ENCODE measurements at places on chromosomes 16 and 17. TPM values are rescaled to one million over a fixed set of nuclear protein-coding genes. Genes with fewer than 3 reads are reported as not detected.

Gene LPCAT2
- 239 TPM for total RNA-seq

Gene PRRT2
- 4.0 TPM for total RNA-seq

Gene CES3
- total RNA-seq = 0.13 TPM

Gene MGAT5B
- 0.22 TPM for total RNA-seq

Gene BANP
- 32.7 TPM for total RNA-seq

Gene KRTAP9-8
- not detected for total RNA-seq

Gene FAM171A2
- total RNA-seq = 7.6 TPM

GRCh38 chr17:1229349-1229899 is 40.8 kb upstream of the BHLHA9 start:
- H3K4me3 ChIP-seq = peak overlapping the region; percentile 47
- H3K27ac ChIP-seq = no peak overlapping the region
- H3K36me3 ChIP-seq = no peaks in the 10 kb centered on the region
- peaks cover 7% of the 10 kb centered on the region for H3K4me1 ChIP-seq

DNA sequence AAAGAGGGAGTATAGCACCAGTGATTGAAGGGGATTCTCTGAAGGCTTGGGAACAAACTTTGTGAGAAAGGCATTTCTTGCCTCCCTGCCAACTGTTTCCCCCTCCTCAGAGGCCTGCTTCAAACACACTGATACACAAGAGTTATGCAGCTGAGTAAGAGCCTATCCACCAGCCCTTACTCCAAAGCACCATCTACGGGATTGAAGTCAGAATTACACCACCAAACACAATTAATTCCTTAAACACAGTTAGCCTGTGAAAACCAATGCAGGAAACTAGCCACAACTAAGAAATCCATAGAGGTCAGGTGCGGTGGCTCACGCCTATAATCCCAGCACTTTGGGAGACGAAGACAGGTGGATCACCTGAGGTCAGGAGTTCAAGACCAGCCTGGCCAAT is 138.3 kb downstream of the SHCBP1 start:
- no peak overlapping the region for H3K4me3 ChIP-seq
- H3K27ac ChIP-seq = no peak overlapping the region
- H3K4me1 ChIP-seq = no peaks in the 10 kb centered on the region
- no peak for DNase-seq

- no peak overlapping the region for H3K27ac ChIP-seq
- no peaks in the 10 kb centered on the region for H3K27me3 ChIP-seq
Measured at GRCh38 chr17:74349120-74349519, 12.5 kb downstream of the BTBD17 start.

- H3K4me1 ChIP-seq = no peaks in the 10 kb centered on the region
- H3K36me3 ChIP-seq = peaks cover 40% of the 10 kb centered on the region
- DNase-seq = no peak
- peak overlapping the region; percentile 13 for H3K27ac ChIP-seq
- no peaks in the 10 kb centered on the region for H3K27me3 ChIP-seq
- H3K4me3 ChIP-seq = no peak overlapping the region
Measured at GRCh38 chr17:42214156-42214555, 19.9 kb upstream of the GHDC start.

DNA sequence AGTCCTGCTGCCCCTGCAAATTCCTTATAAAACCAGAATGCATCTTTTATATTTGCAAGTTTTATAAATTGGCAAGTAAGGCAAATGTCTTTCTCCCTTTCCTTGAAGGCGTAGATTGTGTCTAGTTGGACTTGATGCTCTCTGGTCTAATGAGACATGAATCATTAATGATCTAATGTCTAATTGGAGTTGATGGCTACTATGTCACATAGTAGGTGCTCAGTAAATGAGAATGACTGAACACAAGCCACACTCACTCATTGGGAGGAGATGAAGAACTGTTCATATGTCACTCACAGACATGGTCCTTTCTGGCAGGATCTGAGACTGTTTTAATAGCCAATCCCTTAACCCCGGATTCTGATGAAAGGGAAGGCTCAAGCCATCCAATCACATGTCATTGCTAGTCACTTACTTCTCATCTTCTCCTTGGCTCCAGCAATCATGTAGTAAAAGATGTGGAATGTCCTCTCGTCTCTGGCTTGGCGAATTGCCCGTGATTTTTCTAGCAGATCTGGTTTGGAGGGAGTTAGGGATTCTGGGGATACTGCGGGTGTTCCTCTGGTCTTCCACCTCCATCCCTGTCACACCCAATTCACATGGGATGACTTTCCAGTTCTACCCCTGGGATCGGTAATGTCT is 81.0 kb downstream of the MYH11 start:
- H3K36me3 ChIP-seq = no peaks in the 10 kb centered on the region
- H3K27me3 ChIP-seq = no peaks in the 10 kb centered on the region
- no peak overlapping the region for H3K4me3 ChIP-seq
- DNase-seq = no peak
- no peak overlapping the region for H3K27ac ChIP-seq

GRCh38 chr16:7887316-7887715 is 554.7 kb downstream of the RBFOX1 start:
- H3K27ac ChIP-seq = no peak overlapping the region
- DNase-seq = no peak
- no peaks in the 10 kb centered on the region for H3K27me3 ChIP-seq

GRCh38 chr17:80287038-80287437 is 26.4 kb downstream of the RNF213 start:
- no peak for DNase-seq
- H3K27me3 ChIP-seq = no peaks in the 10 kb centered on the region
- no peak overlapping the region for H3K27ac ChIP-seq
- peaks cover 46% of the 10 kb centered on the region for H3K36me3 ChIP-seq

DNA sequence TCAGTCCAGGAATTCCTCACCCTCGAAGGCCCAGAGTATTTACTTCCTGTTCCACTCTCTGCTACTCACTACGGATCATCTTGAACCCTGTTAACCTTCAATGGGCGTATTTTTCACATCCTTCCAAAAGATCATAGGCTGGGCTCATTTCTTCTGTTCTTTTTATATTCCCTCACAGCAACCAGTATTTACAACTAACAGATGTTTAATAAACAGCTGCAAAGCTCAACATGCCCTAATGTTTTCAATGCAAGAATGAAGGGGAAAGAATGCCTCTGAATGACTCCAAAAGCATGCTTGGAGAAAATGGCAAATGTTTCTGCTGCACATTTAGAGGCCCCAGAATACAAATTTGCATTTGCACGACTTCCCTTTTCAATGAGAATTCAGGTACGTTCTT is 174.9 kb downstream of the ZFHX3 start:
- no peak overlapping the region for H3K4me3 ChIP-seq
- H3K36me3 ChIP-seq = no peaks in the 10 kb centered on the region
- peaks cover 33% of the 10 kb centered on the region for H3K4me1 ChIP-seq

- no peaks in the 10 kb centered on the region for H3K36me3 ChIP-seq
- H3K27me3 ChIP-seq = no peaks in the 10 kb centered on the region
- no peaks in the 10 kb centered on the region for H3K4me1 ChIP-seq
- no peak for DNase-seq
- H3K27ac ChIP-seq = no peak overlapping the region
Measured at GRCh38 chr16:88988980-88989811, 12.2 kb upstream of the CBFA2T3 start.

DNA sequence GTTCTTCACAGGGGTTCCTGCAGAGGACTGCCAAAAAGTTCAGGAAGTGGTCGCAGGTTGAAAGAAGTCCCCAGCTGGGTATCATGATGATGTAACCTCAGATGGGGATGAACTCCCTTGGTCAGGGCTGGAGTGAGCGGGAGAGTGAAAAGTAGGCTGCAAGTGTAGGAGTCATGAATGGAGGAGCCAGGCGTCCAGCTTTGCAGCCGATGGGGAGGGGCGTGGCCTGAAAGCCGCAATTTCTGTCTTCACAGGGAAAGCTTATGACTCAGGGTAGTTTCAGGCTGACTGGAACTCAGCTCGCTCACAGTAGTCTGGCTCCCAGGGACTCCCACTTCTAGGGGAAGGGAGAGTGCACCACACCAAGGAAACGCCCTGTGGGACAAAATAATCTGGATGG is 70.0 kb upstream of the HS3ST3A1 start:
- no peak overlapping the region for H3K27ac ChIP-seq
- no peak for DNase-seq
- no peak overlapping the region for H3K4me3 ChIP-seq
- H3K4me1 ChIP-seq = no peaks in the 10 kb centered on the region
- H3K36me3 ChIP-seq = no peaks in the 10 kb centered on the region

- H3K4me3 ChIP-seq = no peak overlapping the region
- no peaks in the 10 kb centered on the region for H3K36me3 ChIP-seq
- peak overlapping the region; percentile 55 for H3K27ac ChIP-seq
Measured at GRCh38 chr16:69526831-69527655, 38.7 kb upstream of the NFAT5 start.

Data from thyroid gland (tissue), 4 donors.